NCI-H2029 (cell line): ENCODE measurements at places on chromosomes 2 and 18.

- no peak for DNase-seq
These were observed 204.3 kb downstream of the SEPTIN10 start for GRCh38 chr2:109409321-109410038.

GRCh38 chr2:105494683-105495425 is 96.0 kb upstream of the FHL2 start:
- DNase-seq, result no peak

GRCh38 chr2:241035818-241036396 is 37.5 kb downstream of the SNED1 start:
- no peak for DNase-seq

DNA sequence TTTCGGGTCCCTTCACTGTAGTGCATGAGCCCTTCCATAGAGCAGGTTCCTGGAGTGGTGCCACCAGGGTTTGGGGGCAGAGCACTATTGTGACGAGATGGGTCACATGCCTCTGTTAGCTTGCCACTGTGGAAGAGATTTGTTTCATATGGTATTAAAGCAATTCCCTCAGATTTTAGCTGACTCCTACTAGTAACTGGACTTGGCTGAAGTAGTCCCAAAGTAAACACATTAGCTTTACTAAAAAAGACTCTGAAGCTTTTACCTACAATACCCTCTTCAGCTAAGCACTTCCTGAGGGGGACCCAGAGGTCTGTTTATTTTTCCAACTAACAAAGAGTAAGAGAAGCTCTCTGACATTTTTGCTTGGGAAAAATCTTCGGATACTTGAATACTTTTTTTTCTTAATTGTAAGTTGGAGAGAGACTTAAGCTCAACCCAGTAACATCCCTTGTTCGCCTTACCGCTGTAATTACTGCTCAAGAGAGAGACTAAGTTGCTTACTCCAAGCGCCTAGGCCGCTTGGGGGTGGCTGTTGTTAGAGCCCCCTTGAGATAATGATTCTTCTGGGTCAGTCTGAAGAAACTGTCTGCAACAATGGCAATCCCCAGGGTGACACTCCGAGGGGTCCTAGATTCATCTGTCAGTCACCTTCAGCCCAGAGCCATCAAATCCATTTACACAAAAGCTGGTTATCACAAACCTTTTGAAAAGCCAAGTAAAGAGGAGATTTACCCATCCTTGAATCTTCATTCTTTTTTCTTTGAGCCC is 177.4 kb downstream of the FIGN start:
- DNase-seq, result no peak

DNA sequence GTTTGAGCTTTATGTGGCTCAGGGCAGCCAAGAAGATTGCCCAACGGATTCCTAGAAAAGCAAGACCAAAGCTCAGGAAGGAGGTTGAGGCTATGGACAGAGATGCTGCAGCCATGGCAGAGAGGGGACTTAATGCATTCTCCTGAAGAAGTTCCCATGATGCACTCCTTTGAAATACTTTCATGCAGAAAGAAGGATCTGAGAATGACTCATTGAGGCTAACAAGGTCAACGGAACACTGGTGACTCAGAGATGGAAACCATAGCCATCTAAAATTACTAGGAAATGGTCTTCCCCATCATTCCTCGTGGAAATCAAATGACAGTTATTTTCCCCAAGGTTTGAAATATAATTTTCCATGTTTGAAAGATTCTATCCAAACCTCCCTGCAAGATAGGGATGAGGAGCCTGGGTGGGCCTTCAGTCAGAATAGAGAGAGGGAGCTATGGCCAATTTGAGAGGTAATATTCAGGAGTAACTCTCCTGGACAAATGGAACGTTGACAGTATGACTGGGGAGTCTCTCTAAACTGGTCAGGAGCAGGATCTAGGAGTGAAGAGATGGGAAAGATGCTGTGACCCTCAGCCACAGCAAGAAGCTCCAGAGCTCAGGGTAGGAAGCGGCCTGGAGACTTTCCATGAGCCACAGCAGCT is 63.0 kb downstream of the REEP1 start:
- no peak for DNase-seq
